ENCODE measurements at places on chromosomes 5 and 9.

DNA sequence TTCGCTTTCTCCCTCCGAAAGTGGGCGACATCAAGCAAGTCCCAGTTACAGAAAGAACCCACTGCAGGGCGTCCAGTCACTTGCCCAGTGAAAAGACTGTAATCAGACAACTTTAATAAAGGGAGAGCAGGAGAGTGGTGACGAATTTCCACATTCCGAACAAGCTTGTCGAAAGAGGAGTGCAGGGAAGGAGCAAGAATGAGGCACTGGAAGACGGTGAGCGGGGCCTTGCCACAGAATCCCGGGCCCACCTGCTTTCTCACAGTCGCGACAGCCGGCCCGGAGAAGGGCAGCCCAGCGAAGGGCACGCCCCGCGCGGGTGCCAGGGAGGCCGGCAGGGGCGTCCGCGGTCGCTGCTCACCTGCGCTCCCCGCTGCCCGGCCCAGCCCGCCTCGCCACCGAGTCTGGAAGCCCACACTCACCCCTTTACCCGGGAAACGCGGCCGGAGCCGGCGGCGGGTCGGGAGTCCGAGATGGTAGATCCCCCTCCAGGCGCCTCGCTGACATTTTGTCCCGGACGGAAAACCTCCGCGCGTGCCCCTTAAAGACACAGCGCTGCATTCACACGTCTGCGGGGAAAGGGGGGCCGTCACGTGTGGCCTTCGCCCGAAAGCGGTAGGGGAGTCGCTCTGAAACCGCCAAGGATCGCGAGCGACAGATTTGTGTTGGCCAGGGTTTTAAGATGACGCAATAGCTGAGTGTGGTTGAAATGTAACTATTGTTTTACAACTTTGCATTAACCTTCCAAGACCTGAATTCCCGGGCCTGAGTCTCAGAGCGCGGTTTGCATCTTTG, at the start of gene ZBED3:
Gene ZBED3, minus strand, starts transcription at position 597 of the 795 bp plus-strand sequence. CDS start 9,407 bp downstream, outside the sequence.
- peak; percentile 73 for DNase-seq

- DNase-seq = no peak
Measured at GRCh38 chr5:134968055-134968454, 348 bp downstream of the CATSPER3 start.

DNA sequence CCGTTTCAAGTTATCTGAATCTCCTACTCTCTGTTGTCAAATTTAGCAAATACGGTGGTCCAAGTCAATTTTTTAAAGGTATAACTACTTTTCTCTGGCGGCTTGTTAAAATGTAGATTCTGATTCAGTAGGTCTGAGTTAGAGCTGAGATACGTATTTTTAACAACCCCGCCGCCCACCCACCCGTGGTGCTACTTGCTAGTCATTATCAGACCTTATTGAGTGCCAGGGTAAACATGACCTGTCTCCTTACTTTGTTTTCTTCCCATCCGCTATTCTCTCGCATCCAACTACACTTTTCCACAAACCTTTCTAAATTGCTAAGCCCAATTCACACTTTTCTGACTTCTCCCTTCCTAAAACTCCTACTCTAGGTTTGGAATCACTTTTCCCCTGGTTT, 694 bp upstream of the PLAA start:
- no peak for DNase-seq

- DNase-seq = no peak
Measured at GRCh38 chr9:134050726-134051125, 17.1 kb downstream of the BRD3 start.

GRCh38 chr9:13804532-13804931, 509.4 kb downstream of the NFIB start:
- DNase-seq = no peak

- peak; percentile 20 for DNase-seq
Measured at GRCh38 chr9:6552033-6552432, 93.5 kb downstream of the GLDC start.

GRCh38 chr9:121296213-121297127, 28.5 kb downstream of the GSN start:
- no peak for DNase-seq

DNA sequence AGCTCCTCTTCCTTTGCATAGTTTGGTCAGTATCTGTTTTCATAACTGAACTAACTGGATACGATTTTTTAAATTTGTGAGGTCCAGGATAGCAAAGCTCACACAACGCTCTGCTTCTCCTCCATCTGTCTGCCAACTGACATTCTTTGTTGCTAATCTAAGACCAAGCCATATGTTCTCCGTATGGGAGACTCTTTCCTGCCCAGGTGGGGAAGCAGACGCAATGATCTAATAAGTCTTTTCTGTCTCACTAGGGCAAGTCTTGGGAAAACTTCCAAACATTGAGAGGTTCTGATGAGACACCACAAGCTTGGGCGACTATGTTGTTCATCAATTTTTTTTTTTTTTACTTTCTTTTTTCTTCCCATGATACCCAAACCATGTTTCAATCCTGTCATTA, 558.5 kb downstream of the EFNA5 start:
- no peak for DNase-seq

DNA sequence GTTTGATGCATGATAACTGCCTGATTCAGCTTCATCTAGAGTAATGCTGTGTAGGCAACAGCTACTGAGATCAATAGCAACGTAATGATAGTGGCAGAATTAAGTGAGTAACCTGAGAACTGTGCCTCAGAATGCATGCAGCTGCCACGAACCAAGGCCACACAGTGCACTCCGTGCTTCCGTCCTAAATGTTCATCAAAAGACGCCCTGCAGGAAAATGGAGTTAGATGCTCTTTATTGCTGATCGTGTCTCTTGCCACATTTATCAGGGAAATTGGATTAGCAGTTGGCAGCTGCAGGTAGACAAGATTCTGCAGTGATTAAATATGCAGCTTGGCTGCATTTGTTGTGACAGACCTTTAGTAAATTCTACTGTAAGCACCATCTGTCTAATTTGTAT, 107.7 kb upstream of the TLX3 start:
- no peak for DNase-seq

- DNase-seq = no peak
Measured at GRCh38 chr5:172502969-172503368, 48.6 kb upstream of the SH3PXD2B start.

DNA sequence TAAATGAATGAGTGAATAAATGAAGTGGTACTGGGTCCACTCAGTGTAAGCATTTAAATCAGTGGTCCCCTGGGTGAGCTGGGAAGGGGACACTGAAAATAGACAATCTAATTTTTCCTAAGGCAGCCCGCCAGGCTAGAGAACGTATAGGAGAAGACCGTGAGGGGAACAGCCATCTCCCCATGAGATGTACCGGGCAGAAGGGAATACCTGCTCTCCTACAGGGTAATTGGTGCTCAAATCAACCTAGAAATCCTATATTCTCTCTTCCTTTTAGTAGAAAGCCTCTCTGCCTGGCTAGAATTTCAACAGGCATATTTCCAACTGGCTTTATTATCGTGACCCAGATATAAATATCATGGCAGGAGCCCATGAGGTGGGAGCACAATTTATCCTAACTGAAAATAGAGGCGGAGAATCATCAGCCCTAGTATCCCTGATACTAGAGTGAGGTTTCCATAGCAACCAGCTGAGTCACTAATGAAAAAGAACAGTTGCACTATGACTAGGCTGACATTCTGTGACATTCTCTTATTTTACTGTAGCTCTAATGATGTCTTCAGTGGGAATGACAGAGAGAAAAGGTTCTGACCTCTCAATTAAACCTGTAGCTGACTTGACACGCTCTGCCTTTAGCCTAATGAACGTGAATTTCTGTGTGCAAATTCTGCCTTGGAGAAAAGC, 96.5 kb upstream of the CAST start:
- DNase-seq = peak; percentile 50

DNA sequence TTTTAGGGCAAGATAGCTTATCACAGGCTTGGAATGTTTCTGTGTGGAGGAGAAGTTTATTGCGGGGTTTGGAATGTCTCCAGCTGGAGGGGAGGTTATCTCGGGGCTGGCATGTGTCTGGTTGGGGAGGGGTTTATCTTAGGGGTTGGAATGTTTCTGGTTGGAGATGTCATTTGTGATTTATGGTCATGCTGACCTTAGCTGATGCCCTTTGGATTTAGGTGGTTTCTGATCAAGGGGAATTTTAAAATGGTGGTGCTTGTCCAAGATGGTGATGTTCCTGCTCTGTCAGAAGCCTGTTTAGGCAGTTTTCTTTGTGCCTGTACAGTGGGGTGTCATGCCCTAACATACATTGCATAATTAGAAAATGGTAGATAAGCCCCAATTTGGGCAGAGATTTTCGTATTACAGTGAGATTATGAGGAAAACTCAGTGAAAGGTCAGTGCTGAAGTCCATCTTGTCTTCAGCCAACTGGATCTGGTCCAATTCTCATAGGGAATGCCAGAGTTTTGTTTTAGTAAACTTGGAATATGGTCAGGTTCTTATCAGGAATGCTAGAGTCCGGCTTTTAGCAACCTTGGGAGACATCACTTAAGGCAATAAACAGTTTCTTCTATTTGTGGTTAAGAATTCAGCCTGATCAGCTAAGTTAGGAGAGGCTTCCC, 14.3 kb downstream of the CDK20 start:
- DNase-seq = no peak

- DNase-seq = no peak
Measured at GRCh38 chr9:90783552-90783951, 18.1 kb upstream of the SYK start.

DNA sequence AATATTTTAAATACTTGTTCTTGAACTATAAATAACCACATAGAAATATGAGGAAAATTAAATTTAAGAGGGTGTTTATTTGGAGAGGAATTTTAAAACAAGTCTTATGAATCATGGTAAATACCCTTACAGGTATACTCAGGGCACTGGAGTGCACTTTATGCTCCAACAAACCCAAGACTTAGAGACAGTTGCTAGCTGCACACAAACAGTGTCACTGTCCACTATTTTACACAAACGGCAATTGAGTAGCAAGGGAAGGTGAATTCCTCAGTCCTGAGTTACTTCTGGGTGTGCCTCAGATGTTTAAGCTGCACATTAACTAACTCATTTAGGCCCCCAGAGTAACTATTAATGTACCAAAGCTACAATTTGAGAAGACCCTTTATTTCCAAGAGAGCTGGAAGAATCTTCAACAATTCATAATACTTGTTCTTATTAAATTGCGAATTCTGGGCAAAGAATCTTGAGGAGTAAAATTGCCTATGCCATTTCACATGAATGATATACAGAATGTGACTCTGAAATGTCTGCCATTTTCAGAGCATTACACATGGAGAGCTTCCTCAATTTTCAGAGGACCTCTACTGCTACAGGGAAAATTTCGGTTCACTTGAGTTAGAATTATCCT, 371.2 kb downstream of the PDE4D start:
- DNase-seq = no peak

GRCh38 chr5:127757576-127757975, 54.4 kb downstream of the CCDC192 start:
- DNase-seq = peak; percentile 42

DNA sequence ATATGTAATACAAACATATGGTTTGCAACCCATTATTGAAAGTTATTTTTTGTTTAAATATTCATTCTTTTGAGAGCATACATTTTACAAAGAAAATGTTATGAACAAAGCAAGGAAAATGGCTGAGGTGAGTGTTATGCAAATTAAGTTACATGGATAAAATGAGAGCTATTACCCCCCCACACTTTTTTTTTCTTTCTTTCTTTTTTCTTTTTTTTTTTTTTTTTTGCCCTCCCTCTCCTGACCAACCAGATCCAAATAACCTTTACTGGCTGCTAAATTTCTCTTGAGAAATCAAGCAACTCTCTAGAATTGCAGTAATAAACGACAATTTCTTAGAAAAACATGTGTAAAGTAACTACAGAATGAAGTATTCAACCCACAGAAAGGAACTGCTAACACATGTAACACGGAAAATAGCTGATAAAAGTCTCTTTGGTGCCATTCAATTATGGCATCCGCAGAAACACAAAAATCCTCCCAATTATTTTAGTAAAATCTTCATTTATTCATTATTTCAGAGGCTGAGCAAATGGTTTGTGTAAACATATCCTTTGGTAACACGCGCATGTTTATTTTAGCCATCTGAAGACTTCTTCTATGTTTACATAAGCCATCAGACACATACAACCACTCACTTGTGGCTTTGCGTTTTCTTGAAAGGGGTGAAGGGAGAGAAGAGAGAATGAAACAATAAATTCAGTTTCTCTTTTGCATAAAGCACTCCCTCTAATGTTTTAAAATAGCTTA, 216.1 kb downstream of the NFIB start:
- DNase-seq = no peak

GRCh38 chr5:114101153-114101552, 260.7 kb upstream of the KCNN2 start:
- DNase-seq = peak; percentile 33

DNA sequence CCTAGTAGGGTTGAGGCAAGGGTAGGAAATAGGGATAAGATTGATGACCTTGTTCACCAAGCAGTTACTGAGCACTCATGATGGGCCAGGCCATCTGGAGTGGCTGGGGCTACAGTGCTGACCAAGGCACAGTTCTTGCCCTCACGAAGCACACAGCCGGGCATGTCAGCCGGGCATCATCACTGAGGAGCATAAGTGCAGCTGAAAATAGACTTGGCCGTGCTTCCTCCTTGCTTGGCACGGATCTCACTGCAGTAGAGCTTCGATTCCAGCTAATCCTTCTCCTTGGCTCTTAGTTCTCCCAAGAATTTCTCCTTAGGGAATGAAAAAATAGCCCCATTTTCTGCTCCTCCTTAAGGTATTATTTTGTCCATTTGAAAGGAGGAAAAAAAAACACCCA, 116.6 kb downstream of the NMUR2 start:
- no peak for DNase-seq

GRCh38 chr5:25754895-25755294, 1110.1 kb upstream of the CDH10 start:
- no peak for DNase-seq

- no peak for DNase-seq
Measured at GRCh38 chr9:19631181-19631580, 157.7 kb downstream of the SLC24A2 start.

DNA sequence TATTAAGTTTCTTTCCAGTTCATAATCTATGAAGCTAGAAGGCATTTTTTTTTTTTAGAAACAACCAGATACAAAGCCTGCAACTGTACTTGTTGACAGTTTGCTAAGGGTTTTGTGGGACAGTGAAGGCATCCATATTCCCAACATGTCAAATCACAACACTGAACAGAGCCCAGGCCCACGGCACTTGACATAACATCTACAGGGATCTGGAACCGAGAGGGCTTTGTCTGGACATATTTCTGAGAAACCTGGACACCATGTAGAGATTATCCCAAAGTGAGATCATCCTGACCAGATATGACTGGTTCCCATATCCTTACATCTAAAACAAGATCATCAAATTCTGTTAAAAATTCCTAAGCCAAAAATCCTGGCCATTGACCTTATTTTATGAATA, 336.3 kb downstream of the ACTL7B start:
- DNase-seq = no peak

DNA sequence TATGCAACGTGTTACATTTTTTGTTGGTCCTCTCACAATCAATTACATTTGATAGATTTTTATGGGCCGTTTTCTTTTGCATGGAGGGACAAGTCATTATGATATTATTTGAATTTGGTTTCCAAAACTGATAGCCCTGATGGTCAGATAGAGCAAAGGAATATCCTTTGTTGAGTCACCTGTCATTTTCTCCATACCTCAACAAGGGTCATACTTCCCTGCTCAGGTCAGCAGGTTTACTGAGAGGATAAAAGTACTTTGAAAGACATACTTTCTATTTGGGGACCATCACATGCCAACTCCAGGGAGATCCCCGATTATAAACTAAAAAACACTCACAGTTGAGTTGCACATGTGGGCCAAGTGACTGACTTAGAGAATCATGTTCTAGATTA, 132.9 kb downstream of the SUSD1 start:
- DNase-seq = no peak

GRCh38 chr9:124054582-124055227, 43.1 kb downstream of the LHX2 start:
- DNase-seq = peak; percentile 83

Data from AG08396 (cell line).